DMS53 (cell line): ENCODE measurements at places on chromosomes 4 and X.

- DNase-seq = no peak
These were observed 5.9 kb downstream of the MAGEA11 start for GRCh38 chrX:149717803-149718202.

DNA sequence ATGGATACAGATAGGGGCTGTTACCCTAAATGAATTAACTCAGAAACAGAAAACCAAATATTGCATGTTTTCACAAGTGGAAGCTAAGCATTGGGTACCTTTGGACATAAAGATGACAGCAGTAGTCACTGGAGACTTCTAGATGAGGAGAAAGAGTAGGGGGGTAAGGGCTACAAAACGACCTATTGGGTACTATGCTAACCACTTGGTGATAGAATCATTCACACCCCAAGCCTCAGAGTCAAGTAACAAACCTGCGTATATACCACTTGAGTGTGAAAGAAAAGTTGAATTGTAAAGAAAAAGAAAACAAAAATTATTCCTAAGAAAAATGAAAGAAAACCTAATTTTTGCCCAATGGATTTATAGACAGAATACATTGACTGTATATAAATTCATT, 7.7 kb upstream of the ARAP2 start:
- no peak for DNase-seq

DNA sequence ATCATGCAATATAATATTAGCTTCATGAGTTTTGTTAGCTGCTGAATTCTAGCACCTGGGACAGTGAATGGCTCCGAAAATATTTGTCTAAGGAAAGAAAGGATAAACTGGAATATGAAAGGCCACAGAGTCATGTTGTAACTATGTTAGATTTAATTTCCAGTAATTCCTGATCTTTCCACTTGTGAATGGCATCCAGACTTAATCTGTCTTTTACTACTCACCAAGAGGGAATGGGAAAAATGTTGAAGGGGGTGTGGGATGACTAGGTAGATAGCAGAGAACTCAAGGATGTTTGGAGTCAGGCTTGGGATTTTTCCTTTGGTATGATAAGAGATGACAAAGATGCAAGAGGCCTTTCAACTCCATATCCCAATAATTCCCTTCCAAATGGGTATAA, 9.4 kb downstream of the ADH6 start:
- DNase-seq = no peak

DNA sequence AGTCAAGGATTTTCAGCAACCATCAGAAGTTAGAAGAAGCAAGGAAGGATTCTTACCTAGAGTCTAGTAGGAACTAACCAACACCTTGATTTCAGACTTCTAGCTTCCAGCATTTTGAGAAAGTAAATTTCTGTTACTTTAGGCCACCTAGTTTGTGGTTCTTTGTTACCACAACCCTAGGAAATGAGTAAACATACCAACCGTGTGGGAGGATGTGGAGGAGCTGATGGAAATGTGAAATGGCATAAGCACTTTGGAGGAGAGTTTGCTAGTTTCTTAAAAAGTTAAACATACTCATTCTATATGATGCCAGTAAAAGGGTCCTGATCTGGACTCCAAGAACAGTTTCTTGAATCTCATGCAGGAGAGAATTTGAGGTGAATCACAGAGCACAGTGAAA, 679.4 kb downstream of the PDHA2 start:
- DNase-seq = no peak

DNA sequence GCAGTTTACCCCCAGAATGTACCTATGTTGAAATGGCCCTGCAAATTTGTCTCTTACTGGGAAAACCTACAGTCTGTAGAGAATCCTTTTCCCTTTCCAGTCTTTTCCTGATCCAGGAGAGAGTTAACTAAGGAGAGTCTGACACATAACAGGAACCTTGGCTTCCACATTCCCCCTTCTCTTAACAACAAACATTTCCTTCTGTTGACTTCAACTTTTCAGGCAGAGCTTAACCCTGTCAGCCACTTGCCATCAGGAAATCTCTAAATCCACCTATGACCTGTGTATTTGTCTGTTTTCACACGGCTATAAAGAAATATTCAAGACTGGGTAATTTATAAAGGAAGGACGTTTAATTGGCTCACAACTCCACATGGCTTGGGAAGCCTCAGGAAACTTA, 45.6 kb upstream of the GPR78 start:
- peak; percentile 63 for DNase-seq

GRCh38 chr4:136078976-136079375, 1453.3 kb downstream of the PCDH18 start:
- no peak for DNase-seq

- DNase-seq = no peak
These were observed 40.8 kb downstream of the HTRA3 start for GRCh38 chr4:8310306-8310705.

- no peak for DNase-seq
These were observed 9.3 kb downstream of the ZXDA start for GRCh38 chrX:57900975-57901374.

DNA sequence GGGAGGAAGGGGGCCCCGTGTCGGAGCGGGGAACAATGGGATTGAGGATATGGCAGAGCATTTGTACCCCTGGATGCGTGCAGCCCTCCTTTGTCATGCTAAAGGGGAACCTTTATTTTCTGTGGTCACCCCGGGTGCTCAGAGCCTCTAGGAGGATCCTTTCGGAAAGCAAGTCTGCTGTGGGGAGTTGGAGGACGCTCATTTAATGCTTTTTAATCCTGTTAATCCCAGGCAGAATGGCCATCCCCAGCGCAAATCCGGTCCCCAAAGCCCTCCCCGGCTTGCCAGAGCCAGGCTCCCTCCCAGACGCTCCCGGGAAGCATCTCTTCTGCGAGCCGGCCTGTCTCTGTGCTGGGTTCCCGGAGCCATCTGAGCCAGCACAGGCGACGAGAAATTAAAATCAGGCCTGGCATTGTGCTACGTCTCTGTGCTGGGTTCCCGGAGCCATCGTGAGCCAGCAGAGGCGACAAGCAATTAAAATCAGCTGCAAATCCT, 113.2 kb upstream of the PPP2R3B start:
- no peak for DNase-seq

GRCh38 chr4:1216869-1217294, 32.0 kb downstream of the CTBP1 start:
- no peak for DNase-seq

DNA sequence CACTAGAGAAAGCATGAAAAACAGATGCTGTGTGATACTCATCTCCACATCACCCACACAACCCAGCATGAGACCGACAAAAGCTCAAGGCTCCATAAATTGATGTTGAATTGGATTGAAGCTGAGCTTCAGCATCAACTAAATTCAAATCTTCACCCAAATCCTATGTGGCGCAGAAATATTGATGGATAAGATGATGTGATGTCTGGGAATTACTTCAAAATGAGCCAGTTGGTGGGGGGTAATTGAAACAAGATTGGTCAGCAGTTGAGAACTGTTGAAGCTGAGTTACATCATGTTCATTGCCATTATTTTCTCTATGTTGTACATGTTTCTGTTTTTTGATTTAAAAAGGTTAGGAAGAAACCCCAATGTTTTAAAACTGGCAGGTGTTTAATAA, 166.5 kb upstream of the STS start:
- DNase-seq = no peak

DNA sequence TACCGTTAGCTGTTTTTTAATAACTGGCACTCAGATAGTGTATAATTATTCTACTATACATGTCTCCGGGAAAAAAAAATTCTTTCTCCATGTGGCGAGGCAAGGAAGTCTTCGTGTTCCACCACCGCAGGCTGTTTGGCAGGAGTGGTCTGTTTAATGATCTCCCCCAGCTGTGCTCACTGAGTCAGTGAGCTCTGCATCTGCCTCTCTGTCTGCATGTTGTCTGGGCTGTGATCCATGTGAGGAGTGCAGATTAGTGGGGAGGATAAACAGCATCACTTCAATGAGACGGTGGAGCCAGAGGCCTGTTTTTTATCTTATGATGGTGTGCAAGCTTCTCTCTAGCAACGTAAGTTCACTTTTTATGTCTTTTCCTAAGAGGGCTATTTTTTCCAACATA, 69.8 kb downstream of the RPS3A start:
- DNase-seq = no peak

DNA sequence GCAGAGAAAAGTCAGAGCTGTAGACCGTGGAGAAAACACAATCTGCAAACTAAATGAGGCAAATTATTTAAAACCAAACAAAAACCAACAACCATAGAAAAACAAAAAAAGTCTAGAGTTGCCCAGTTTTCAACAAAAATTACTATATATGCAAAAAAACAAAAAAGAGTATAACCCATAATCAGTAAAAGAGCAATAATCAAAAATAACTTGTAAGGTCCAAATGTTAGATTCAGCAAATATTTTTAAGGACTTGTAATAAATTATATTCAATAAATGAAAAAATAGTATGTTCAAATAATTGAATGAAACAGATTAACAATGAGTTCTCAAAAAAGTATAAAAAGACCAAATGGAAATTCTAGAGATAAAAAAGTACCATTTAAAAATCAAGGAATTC, 130.5 kb downstream of the LRBA start:
- no peak for DNase-seq

- DNase-seq = no peak
These were observed 87.4 kb downstream of the KIT start for GRCh38 chr4:54745031-54745770.

DNA sequence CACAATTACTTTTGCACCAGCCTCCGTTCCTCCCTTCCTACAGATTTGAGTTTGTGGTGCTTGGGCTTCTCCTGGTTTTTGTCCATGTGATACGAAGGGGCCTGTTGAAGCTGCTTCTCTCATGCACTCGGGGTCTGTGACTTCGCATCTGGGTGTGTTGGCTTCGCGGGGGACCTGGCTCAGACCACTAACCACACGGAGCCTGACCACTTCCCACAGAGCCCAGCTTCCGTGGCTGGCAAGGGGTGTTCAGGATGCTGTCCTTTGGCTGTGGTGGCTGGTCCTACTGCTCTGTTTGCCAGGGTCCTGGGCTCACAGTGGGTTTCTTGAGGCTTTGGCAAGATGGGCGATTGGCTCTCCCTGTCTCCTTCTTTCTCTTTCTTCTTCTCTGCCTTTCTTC, 19.8 kb upstream of the XG start:
- no peak for DNase-seq

GRCh38 chrX:132077414-132077813, 50.4 kb downstream of the FRMD7 start:
- no peak for DNase-seq

DNA sequence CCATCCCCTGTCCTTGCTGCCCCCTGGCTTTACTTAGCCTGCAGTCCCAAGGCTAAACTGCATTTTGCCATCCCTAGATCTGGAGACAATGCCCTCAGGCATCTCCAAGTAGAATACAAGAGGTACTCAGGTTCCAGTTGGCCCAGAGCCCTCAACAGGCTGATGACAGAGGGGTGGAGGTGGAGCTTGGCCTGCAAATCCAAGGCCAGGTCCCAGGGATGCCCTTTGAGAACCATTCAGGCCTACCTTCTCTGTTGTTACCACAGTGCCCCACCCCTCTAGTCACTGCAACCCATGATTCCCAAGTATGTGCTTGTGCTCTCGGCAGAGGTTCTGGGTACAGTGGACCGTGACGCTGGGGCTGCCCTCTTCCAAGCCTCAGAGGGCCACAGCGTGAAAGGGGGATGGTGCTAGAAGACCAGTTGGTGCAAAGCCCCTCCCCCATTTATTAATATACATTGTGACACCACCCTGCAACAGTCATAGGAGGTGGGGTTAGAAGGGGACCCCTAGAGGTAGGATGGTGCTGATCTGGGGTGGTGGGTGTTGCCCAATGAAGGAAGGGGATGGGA, 6.4 kb upstream of the UBA1 start:
- peak; percentile 32 for DNase-seq

DNA sequence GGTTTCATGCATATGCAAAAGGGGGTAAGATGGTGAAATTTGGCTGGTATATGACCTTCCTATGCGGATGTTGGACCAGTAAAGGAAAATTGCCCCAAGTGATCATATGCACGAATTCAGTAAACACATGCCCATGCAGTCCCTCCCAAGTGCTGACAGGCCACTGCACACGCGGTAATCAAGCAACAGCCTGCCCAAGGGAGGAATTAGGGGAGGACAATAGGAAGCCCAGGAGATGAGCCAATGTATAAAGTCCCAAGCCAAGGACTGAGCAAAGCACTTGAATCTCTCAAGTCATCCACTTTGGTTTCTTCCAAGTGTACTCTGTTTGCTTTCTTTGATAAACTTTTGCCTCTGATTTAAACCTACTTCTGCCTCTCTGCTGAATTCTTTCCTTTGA, 21.1 kb downstream of the MAGEB16 start:
- DNase-seq = no peak

GRCh38 chr4:174281182-174281737, 2.2 kb downstream of the FBXO8 start:
- DNase-seq = no peak

DNA sequence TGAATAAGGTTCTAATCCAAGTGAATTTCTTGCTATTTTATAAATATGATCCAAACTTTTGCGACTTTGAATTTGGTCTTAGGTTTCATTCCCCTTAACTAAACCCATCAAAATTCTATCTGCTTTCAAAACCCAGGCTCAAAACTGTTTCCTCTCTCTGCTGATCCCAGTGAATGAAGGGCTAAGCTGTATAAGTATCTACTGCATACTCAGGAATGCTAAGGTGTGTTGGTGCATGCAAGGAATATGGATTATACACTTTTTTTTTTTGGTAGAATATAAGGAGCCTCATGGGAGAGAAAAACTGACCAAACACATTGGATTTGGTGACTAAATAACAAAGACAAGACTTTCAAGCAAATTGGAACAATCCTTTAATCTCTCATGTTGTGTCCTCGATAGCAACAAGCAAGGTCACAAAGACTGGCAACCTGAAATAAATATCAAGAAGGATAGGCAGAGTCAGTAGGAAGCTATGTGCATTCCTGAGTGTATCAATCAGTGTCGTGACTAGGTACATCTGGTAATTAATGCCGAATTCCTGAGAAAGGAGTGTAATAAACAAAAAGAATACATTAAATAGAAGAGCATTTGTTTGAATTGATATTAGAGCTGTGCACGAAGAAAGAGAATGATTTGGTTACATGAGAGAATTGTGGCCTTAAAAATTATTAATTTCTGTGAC, 74.3 kb upstream of the KCTD8 start:
- DNase-seq = no peak

- no peak for DNase-seq
These were observed 8.7 kb upstream of the JADE1 start for GRCh38 chr4:128800701-128801284.

DNA sequence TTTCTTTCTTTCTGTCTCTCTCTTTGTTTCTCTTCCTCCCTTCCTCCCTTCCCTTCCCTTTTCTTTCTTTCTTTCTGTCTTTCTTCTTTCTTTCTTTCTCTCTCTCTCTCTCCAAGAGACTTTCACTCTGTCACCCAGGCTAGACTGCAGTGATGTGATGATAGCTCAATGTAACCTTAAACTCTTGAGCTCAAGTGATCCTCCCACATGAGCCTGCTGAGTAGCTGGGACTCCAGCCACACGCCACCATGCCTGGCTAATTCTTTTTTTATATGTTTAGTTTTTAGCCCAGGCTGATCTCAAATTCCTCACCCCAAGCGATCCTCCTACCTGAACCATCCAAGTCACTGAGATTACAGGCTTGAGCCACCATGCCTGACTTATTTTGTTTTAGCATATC, 64.3 kb upstream of the EMCN start:
- DNase-seq = peak; percentile 6

DNA sequence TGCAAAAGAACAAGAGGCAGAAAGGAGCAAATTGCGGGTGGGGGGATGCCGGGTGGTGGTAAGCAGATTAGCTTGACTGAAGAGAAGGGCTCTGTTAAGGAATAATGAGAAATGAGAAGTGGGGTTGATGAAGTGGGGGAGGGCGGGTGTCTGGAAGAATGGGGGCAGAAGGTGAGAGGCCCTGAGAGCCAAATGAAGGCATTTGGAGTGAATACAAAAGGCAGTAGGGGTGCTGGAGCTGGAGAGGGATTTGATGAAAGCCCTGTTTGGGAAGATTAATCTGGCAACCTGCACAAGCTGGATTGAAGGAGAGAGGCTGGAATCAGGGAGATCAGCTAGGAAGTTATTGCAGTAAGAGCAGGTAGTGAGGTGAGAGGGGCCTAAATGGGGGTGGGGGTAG, 82.1 kb downstream of the GUCY2F start:
- no peak for DNase-seq
